Stimulated activated CD4-positive, alpha-beta T cell treated with anti-CD3 and anti-CD28 coated beads, TNF-alpha, amount 100 ng/mL, for 48 hours (primary cell): ENCODE measurements at places on chromosomes 11 and 22.

DNA sequence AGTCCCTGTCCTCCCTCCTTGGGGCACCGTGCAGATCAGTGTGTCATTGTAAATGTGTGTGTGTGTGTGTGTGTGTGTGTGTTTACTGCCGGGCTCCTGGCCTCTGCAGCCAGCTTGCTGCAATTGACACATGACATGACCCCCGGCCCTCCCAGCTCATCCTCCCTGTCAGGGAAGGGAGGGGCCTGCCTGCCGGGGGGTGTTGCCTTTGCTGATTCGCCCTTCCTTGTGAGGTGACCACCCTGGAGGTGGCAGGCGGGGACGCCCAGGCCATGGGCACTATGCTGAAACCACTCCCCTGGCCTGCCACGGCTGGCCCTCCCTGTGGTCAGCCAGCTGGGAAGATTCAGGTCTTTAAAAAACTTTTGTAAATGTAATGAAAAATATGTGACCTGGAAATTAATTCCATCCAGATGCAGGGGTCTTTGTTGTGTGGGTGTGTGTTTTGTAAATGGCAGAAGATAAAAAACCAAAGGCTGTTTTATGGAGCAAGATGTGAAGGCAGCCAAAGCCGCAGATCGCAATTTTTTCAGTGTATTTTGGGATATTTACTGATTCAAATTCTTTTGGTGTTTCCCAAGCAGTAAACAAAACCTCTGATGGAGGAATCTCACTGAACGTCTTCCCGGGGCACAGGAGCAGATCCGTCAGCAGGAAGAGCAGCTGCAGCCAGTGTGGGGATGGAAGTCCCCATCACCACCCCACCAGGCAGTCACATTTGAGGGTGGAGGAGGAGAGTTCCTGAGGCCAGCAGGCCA is 23.2 kb downstream of the SHISAL1 start:
- no peak for DNase-seq

GRCh38 chr11:20011307-20011951 is 148.8 kb downstream of the DBX1 start:
- DNase-seq: no peak

- DNase-seq: peak; percentile 41
Observed at GRCh38 chr11:93740031-93740729, 1.1 kb downstream of the TAF1D start.

DNA sequence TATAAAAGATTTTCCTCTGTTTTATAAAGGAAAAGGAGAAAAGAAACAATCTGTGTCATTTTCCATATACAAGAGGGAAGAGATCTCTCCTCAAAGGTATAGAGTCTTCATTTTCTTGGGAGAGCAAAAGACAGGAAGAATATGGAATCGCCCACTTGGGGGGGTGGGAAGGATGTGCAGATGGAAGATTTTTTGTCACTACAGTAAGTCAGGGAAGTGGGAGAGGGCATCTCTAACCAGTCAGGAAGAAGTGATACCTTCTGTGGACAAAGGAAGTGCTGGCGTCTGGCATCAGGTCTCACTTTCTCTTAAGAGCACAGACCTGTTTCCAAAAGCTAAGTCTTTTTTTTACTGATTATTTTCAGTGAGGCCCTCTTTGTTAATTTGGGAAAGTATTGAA is 1.4 kb downstream of the PRR14L start:
- no peak for DNase-seq

GRCh38 chr11:126185259-126186024 is 26.0 kb downstream of the RPUSD4 start:
- no peak for DNase-seq

- DNase-seq: no peak
Observed at GRCh38 chr11:67601098-67601497, 5.6 kb upstream of the NDUFV1 start.

DNA sequence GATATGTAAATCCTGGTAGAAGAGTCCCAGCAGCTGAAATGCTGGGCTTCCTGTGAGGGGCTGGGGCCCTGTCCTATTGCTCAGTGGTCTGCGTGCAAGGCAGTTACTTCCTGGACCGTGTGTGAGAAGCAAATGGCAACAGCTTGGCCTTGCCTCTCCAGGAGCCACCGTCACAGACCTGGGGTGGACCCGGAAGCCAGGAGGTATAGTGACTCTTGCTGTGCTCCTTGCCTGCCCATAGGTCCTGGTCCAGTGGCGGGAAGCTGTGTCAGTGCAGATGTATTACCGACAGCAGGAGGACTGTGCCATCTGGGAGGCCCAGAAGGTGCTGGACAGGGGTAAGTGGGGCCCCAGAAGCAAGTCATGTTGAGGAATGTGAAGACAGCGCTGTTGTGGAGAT is 54.3 kb downstream of the PISD start:
- no peak for DNase-seq

DNA sequence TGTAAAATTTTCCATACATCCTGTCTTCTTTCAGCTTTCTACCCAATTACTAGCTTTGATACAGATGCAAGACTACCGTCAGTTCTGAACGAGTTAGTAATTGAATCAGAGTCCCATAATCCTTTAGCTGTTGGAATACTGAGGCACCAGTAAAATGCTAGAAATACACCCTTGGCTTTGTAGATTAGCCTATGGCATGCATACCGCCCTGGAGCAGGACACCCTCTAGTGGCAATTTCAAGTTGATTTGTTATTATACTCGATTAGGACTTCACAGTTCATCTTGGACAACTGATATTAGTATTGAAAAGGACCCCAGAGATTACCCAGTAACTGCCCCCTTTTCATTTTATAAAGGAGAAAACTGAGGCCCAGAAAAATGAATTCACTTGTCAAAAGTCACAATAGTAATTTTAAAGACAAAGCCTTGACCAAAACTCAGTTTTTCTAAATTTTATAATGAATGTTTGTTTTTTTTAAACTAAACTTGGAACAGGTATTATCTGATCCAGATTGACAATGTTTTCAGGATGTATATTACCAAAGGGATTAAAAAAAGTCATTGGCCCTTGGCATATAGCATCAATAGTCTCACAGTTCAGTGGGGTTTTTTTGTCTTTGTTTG is 72.6 kb downstream of the HIPK3 start:
- peak; percentile 4 for DNase-seq

DNA sequence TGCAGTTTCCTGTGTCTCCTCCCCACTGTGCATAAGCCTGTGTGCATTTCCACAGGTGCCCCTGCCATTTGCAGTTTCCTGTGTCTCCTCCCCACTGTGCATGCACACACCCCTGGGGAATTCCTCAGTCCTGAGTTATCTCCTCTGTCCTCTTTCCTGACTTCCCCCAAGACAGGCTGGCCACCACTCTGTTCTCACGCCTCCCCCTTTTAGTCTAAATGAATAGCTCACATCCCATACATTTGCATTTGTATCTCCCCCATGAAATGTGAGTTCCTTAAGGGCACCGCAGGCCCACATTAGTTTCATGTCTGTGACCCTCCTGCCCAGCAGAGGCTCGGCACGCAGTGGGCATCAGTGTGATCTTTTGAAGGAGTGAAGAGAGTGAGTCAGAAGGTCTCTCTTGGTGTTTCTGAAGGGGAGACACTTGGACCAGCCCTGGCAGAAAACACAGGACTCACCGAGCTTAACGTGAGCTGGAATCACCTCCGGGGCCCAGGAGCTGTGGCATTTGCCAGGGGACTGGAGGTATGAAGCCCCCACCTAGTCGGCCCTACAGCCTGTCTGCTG is 6.2 kb downstream of the LRRC74B start:
- DNase-seq: no peak

DNA sequence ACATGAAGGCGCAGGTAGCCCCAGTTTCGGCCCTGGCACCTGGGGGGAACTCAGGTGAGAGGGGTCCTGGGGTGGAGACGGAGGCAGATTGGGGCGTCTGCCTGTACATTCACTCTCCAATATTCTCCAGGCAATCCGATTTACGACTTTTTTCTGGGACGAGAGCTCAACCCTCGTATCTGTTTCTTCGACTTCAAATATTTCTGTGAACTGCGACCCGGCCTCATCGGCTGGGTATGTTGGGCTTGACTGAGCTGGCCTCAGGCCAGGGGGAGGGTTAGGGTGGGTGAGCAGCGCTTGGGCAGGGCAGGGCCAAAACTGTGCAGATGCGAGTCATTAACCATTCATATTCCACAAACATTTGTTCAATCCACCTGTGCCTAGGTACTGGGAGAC is 1.7 kb downstream of the TM7SF2 start:
- no peak for DNase-seq

GRCh38 chr11:84747871-84748270 is 879.3 kb downstream of the DLG2 start:
- DNase-seq: no peak

DNA sequence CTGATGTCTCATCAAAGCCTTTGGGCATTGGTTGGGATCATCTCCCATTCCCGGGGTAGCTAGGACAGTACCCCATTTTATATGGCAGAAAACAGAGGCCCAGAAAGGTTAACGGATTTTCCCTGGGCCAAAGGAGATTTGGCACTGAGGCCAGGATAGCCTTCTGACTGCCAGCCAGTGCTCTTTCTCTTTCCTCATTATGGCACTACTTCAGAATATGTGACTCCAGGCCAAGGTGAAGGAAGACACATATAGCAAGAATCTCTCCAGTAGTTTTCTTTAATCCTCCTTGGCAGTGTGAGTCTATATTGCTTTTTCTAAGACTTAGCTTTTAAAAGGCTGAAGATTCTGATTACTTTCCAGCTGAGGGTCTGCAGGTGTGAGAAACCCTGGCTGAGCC is 94.8 kb upstream of the AMOTL1 start:
- DNase-seq: no peak

DNA sequence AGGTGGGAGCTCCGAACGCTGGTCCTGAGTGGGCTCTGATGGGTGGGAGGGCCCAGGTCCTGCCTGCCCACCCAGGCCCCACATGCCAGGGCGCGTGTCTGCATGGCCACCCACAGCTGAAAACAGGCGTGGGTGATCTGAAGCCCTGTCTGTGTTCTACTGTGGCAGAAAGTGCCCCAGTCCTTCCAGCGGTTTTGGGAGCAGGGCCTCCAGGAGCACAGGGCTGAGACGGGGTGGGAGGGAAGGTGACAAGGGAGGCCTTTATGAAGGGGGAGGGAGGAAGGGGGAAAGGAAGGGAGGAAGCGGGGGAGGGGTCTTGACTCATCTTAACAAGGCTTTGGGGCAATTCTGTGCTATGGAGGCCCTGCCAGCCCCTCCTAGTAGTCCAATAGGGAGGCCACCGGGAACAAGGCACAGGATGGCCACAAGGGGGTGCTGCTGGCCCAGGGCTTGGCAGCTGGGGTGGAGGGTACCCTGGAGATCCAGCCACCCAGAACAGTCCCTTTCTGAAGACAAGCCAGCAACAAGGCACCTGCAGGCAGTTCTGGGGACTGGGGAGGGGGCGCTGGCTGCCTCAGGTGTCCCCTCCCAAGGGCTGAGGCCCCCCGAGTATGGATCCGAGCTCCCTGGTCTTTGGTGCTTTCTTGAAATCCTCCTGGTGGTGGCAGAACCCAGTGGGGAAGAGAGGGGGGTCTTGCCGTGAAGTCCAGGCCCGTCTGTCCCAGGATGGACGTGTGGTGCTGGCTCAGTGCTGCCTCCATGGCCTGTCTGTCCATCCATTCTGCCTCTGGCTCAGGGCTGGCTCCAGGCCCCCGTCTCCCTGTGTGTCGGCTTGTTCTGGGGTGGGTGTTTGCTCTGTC is 6.3 kb upstream of the FADS3 start:
- DNase-seq: peak; percentile 56

- no peak for DNase-seq
Observed at GRCh38 chr11:30684772-30685171, 98.6 kb upstream of the MPPED2 start.

DNA sequence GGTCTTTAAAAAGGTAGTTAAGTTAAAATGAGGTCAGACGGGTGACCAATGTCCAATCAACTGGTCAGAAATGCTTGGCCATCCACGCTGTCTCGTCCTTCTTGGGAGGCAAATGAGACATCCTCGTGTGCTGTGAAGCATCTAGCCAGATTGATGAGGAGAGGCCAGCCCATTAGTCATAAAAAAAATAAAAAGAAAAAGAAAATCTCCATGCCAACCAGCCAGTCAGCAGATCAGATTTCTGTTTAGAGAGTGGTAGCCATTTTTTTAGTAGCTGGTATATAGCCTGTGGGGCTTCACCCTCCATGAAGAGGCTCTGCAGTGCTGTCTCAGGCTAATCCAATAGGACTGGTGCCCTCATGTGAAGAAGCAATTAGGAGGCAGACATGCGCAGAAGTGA is 343.1 kb upstream of the SYN3 start:
- DNase-seq: no peak

- DNase-seq: no peak
Observed at GRCh38 chr22:26770624-26771023, 113.2 kb downstream of the MIAT start.

GRCh38 chr11:128723531-128723930 is 29.7 kb downstream of the FLI1 start:
- no peak for DNase-seq

DNA sequence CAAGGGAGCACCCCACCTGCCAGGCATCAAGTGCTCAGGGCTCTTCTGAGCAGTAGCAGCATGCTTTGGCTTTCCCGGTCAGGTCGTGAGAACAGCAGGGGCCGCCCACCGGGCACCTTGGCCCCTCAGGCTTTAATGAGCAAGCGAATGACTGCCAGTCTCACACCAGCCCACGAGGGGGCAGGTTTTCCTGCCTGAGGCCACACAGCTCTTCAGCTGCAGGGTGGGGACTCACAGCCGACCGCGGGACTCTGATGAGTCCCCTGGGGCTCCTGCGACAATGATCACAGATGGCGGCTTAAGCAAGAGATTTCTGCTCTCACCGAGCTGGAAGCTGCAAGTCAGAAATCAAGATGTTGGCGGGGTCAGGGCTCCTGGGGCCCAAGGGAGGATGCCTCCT is 14.3 kb upstream of the FGF19 start:
- no peak for DNase-seq

DNA sequence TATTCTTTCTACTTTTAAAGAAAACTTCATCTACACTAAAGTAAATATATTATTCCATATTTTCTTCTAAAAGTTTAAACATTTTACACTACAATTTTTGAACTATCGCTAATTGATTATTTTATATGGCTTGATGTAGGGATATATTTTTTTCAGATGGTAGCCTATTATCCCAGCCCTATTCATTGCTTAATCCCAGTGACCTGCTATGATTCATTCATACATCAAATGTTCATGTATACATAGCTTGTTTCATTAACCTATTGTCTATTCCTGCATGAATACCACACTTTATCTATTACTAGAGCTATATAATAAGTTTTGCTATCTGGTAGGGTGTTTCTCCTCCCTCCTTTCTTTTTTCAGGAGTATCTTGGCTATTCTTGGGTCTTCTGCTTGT is 5.0 kb upstream of the ROBO4 start:
- DNase-seq: no peak

- no peak for DNase-seq
Observed at GRCh38 chr11:10941414-10941813, 83.6 kb upstream of the ZBED5 start.

DNA sequence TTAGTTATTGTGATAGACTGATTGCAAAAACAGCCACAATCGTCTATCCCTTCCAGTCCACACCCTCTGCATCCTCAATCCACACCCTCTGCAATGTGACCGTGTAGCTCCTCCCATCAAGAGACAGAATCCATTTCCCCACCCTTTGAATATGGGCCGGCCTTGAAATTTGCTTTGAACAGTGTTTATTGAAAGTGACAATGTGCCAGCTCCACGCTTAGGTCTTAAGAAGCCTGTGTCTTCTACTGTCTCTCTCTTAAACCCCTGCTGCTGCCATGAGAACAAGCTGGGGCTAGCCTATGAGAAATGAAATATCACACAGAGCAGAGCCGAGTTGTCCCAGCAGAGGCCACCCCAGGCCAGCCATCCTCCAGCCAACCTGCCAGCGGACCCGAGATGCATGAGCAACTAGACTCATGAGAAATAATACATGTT is 22.3 kb upstream of the MICAL2 start:
- DNase-seq: no peak

- DNase-seq: peak; percentile 36
Observed at GRCh38 chr22:21587803-21588611, 20.5 kb downstream of the UBE2L3 start.
